ENCODE measurements at places on chromosomes 11 and 22.

DNA sequence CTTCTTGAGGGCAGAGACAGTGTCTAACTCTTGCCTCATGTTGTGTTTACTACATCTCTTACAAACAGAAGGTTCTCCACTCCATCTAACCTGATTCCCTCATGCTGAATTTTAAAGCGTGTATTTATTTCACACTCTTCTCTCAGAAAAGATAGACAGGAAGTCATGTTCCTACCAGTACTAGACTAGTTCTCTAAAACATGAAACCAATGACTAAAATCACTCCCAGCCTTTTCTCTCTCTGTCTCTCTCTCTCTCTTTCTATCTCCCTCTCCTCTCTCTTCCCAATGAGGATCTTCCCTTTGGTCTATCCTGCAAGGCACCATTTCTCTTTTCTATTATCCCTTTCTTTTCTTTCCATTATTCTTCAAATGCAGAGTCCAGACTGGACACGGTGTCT is 391.9 kb upstream of the CADM1 start:
- no peak for DNase-seq

GRCh38 chr11:27234043-27234668 is 128.9 kb downstream of the CCDC34 start:
- no peak for DNase-seq

DNA sequence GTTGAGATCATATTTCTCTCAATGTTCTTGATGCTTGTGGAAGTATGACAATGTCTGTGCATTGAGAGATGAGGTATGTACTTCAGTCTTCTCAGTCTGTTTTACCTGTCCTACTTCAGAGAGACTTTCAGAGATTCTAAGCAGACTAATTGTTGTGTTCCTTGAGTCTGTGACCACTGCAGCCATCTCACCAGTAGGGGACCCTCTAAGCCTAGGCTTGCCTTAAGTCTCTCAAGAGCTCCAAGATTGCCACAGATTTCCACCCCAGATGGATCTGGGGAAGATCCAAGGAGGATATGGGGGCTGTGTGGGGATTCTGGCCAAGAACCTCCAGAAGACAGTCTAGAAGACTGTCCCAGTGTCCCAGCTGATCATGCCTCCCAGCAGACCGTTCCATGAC is 179.9 kb upstream of the PLET1 start:
- no peak for DNase-seq

DNA sequence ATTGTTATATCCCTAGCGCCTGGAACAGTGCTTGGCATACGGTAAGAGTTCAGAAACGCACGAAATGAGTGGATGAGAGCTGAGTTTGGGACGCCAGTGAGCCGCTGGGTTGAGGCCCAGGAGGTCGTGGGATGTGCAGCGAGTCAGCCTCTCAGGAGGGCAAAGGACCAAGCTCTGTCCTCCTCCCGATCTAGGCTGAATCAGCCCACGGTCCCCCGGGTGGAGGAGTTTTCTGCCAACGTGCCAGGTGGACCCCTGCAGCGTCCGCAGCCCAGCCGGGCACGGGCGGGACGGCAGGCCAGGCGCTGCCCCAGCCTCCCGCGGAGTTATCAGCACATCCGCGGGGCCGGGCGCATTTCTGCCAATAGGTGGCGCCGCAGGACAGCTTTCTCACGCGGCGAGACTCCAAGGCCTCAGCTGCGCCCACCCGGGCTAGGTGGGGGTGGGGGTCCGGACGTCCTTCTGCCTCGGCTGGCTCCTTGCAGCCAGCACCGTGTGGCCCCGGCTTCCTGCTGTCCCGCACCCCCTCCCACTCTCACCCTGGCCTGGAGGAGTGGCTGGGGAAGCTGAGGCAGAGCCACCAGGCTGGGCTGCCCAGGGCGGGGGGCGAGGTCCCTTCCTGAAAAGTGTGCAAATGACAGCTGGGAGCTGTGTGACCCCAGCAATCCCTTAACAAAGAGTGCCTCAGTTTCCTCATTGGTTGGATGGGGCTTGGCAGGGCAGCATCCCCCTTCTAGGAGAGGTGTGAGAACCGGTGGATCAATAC is 2.2 kb upstream of the RPS19BP1 start:
- DNase-seq: peak; percentile 67

DNA sequence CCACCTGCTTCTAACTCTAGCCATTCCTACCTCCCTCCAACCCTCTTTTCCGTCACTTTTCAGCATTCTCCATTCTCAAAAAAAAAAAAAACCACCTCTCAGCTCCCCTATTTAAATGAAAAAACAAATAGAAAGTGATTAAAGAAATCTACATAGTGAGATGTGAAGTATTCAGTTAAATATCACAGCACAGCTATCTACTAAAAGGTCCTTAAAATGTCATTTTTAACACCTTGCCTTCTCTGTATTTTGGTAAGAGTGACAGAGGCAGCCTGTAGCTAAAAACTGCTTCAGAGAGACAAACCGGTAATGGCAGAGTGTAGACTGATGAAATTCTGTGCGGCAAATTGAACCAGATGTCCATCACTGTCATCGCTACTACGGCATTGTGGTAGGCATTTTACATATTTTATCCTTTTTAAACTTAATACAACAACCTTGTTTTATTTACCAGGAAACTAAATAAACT is 346 bp upstream of the ALG9 start:
- DNase-seq: no peak

- DNase-seq: peak; percentile 69
These were observed 32.7 kb upstream of the GLYATL1B start for GRCh38 chr11:59053387-59053786.

GRCh38 chr11:119416606-119417580 is 6.1 kb downstream of the THY1 start:
- DNase-seq: no peak

DNA sequence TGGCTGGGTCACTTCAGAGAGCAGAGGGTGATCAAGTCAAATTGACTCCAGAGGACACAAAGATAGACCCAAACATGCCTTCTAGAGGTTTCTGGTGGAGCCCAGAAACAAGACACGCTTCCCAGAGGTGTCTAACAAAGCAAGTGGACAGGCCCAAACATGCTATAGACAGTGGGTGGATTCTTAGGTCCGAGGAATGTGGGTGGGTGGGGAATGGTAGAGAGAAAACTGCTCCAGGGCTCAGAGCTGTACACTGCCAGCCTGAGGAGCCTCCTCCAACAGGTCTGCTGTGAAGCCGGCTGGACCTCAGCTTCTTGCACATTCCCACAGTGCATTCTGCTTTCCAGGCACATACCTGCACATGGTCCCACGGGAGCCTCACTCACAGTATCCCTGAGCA is 116.8 kb upstream of the NECTIN1 start:
- no peak for DNase-seq

- DNase-seq: no peak
These were observed 24.6 kb downstream of the OTOG start for GRCh38 chr11:17571431-17572358.

DNA sequence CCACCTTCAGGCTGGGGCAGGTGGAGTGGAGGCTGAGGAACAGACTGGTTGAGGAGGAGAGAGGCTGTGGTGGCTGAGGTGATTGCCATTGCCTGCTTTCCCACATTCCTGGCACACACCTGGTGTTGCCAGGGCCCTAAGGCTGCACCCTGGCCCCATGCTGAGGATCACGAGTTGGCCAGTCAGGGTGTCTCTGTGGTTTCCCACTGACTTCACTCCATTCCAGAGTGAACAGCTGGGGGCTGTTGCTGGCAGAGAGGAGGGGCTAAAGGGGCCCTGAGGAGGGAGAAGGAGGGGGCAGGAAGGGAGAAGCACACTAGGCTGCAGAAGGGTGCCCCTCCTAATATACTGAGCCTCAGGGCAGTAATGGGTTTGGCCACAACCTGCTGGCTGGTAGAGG is 1.8 kb downstream of the TMEM86A start:
- DNase-seq: no peak

GRCh38 chr22:26409719-26410335 is 19.2 kb upstream of the ASPHD2 start:
- DNase-seq: no peak
